Spinal cord (tissue), 10 donors: ENCODE measurements at places on chromosomes 4 and X.
A peak's percentile ranks its signal among the peaks of the same experiment; 100 is the strongest.

DNA sequence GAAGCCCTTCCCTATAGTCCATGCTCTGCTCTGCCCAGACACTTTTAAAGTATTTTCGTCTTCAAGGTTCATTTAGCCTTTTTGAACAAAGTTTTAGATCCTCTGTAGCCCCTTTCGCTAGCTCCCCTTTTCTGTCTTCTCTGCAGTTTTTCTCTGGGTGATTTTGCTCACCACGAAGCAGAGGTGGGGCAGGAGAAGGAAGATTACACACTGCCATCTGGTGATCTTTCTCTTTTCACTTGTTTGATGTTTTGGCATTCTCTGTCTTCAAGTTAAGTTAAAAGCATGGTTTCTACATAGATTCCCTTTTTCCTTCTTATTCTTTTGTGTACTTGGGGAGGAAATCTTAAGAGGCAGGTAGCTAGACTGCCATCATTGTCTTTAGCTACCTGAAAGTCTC, 43.9 kb downstream of the CC2D2A start:
- DNase-seq, result no peak

DNA sequence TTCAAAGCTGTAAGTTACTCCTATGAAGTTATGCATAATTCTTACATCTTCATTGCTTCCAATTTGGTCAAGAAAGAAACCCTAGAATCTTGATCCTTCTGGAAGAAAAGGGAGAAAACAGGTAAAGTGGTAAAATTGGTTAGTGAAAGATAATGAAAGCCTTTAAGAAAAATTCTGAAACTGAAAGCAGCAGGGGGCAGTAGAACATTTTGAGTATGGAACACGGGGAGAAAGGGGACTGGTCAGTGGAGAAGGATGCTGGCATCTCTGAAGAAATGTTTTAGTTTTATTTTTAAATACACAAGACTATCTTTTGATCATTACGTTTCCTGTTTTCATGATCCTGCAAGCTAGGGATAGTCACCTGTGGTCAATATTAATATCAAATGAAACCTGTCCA, 54.3 kb downstream of the SLIT2 start:
- DNase-seq, result no peak

GRCh38 chr4:188372058-188372457, 232.8 kb downstream of the TRIML1 start:
- no peak for DNase-seq

- DNase-seq, result no peak
Measured at GRCh38 chr4:56637154-56637553, 43.9 kb downstream of the HOPX start.

DNA sequence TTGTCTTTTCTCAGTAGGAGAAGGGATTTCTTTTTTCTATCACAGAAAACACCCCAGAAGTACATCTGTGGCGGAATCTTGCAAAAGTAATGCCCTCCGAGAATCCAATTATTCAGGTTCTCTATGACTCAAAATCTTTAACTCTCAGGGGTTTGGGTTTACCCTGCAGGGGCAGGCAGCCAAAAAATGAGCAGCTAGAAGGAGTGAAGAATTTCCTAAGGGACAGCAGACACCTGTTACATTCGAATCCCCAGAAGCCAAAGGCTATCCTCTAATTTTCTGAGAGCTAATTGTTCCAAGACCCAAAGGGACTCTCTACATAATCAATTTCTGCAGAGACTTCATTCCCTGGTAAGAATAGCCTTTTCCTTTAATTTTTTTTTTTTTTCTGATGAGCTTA, 27.5 kb upstream of the CBR4 start:
- no peak for DNase-seq

DNA sequence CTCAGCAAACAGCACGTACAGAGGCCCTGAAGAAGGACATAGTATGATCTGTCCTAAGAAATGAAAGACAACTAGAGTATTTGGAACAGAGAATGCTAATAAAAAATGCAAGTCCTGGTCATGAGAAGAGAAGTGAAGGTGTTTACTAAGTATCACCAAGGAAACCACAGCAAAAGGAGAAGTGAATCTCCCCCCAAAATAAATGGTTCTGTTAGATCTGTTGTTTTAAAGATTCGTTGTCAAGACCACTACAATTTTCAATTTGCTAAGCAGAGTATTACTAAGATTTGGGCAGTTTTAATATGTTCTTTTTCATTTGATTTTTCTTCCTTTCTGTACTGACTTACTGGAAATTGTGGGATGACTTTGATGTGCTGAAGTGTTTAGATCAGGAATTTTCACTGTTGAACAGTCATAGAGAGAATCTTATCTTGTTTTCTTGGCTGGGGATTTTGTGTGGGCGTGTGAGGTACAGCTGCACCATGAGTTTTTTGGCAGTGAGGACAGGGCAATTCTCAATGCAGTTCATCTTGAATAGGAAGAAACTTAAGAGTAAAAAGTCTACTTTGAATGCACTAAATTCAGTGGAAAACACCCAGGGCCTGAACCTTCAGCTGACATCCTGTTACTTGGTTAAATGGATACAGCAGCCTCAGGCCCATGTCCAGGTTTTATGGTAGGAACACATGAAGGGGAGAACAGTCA, 132.2 kb downstream of the STIM2 start:
- DNase-seq, result peak; percentile 35

GRCh38 chr4:109052821-109053220, 249.6 kb downstream of the COL25A1 start:
- DNase-seq, result no peak

- DNase-seq, result no peak
Measured at GRCh38 chr4:136634121-136634520, 898.2 kb downstream of the PCDH18 start.
